ENCODE measurements at places on chromosomes 4 and X.

GRCh38 chr4:61199873-61200186 lies 296 bp upstream of the ADGRL3 start:
- DNase-seq, result no peak

- DNase-seq, result peak; percentile 28
Measured at GRCh38 chr4:87498446-87498900, 30.7 kb downstream of the SPARCL1 start.

DNA sequence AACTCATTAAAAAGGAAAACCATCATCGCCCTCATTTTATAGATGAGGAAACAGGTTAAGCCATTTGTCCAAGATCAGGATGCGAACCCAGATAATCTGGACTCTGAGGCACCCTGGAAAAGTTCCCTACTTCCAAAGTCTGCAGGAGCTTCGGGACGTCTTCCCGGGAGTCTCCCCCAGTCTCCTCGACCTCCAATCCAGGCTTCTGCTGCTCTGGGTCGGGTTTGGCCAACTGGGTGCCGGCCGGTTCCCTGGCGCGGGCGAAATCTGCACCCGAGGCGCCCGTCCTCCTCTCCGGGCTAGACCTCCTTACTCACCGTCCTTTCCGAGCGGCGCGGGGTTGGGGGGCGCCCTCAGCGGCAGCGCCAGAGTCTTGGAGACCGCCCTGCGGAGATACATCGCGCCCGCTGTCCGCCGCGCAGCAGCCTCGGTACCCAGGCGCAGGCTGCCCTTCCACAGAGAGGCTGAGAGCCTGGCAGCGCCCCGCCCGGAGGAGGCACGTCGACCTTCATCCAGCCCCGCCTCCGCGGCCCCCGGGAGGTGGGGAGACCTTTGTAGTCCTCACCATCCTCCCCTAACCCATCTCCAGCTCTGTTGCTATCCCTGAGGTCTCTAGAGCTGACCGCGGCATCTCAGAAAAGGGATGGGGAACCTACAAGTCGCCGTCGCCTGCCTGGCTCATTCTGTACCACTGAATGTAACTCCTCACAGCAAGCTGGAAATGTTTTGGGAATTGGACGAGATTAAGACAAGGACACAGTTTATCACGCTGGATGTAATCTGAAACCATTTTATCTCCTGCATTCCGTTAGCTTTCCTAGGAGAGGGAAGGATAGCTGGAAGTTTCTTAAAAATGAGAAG lies at the start of gene MGARP:
Gene MGARP (minus strand): TSS at position 466 of the 861 bp plus-strand sequence. CDS start 67 bp downstream, at position 399.
- DNase-seq, result no peak

DNA sequence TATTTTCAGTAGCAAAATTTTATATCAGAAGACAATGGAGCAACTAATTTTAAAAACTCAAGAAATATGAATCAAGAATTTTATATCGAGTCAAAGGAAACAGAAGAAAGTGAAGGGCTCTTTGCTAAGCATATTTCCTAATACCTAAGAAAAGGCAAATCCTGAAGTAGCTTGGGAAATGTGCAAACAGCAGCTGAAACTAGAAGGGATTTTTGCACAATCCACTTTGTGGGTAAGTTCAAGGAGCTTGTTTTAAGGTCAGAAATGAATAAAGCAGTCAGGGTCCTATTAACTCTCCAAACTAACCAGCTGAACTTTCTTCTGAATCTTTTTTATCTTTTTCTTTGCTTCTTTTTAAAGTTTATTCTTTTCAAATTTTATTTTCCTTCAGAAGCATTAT lies 500.9 kb upstream of the CXorf51A start:
- no peak for DNase-seq

- no peak for DNase-seq
Measured at GRCh38 chrX:39002466-39002865, 201.2 kb downstream of the MID1IP1 start.

- DNase-seq, result no peak
Measured at GRCh38 chr4:4673070-4673469, 131.2 kb upstream of the STX18 start.

DNA sequence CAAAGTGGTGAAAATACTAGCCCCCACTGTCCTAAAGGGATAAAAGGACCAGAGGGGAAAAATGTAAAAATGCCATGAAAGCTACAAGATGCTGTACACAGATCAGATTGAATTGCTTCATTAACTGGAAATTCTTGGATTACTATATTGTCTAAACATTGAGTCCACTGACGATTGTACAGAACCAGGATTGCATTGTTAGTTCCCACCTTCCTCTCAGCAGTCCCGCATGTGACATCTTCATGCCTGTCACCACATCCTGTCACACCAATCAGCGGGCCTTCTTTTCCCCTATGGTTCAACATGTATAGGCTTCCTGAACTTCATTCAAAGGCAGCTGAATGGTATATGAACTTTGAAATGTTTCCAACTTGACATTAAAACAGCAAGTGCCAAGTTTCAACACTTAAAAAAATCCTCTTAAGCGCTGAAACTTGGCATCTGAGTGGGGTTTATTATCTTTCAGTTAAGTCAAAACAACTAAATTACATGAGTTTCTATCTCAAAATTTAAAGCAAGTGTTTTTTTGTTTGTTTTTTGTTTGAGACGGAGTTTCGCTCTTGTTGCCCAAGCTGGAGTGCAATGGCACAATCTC lies 24.6 kb downstream of the ZRSR2 start:
- DNase-seq, result no peak
